ENCODE measurements at places on chromosomes 5 and 9.
A peak's percentile ranks its signal among the peaks of the same experiment; 100 is the strongest.

- peak; percentile 56 for DNase-seq
These were observed 208.0 kb downstream of the SGCD start for GRCh38 chr5:156534906-156535485.

- no peak for DNase-seq
These were observed 105.5 kb downstream of the PDE6A start for GRCh38 chr5:149838881-149839739.

DNA sequence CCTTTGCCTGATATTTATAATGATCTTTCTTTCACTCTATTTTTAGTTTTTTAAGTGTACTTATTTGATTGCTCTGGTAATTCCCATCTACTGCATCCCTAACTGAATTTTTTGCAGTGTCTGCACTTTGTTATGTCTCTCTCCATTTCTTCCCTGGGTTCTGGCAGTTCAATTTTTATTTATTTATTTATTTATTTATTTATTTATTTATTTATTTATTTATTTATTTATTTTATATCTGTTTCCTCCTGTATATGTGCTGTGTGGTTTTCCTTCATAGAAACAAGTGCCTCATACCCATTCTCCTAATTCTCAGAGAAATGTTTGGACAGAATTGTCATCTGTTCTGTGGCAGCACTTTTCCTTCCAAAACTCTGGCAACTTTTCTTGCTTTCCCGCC is 2370.8 kb upstream of the WWC1 start:
- DNase-seq = no peak

DNA sequence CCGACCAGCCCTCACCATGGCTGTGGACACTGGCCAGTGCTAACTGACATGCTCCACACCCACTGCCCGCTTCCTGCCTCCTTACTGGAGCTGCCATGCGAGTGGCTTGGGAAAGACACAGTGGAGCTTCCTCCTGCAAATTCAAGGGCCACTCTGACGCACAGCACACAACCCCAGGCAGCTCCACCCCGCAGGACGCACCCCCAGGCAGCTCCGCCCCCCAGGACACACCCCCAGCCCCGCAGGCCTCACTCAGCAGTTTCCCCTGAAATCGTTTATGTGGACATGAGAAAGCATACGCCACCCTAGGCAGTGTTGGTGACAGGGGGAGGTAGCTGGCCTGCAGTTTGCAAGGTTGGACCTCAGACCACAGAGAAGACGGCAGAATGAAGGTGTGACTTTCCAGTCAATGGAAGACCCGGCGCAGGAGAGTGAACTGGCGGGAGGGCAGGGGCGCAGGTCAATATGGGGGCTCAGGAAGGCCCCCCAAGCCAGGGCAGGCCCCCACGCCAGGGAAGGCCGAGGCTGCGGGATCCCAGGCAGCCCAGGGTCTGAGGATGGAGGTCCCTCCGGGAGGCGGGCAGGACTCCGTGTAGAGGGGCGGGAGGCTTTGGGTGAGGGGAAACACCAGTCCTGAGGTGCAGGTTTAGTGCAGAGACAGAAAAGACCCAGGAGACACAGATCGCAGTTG is 21.6 kb downstream of the LPCAT1 start:
- no peak for DNase-seq

- DNase-seq = no peak
These were observed 69.7 kb downstream of the ARHGAP26 start for GRCh38 chr5:142839711-142840346.

DNA sequence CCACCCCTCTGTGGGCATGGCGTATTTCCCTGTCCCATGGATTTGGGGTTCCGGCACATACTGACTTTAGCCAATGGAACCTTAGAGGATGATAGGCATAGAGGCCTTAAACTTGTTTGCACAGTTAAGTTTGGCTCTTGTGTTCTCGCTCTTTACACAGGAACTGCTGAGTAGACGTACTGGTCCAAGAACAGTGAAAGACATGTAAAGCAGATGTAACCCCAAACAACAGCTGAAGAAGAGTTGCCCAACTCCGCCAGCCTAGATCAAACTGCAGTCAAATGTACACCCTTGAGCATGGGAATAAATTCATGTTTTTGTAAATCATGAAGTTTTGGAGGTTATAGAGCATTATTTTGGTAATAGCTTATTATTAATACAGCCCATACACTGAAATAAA is 260.0 kb upstream of the NREP start:
- DNase-seq = no peak

DNA sequence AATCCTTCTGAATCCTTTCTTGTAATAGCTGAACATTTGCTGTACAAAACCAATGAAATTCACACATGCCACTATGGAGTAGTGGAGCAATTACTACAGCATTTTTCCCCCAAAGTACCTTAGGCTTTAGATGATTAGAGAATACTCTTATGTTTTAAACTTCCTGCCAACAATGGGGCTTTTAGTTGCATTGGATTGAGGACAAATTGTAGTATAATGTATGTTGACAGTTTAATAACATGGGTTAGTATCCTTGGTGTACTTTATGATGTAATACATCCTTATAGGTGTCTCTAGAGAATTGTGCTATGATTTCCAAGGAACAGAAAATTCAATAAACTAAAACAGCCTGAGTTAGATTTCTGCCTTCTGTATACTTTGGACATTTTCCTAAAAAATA is 422.7 kb upstream of the GRAMD2B start:
- DNase-seq = no peak

DNA sequence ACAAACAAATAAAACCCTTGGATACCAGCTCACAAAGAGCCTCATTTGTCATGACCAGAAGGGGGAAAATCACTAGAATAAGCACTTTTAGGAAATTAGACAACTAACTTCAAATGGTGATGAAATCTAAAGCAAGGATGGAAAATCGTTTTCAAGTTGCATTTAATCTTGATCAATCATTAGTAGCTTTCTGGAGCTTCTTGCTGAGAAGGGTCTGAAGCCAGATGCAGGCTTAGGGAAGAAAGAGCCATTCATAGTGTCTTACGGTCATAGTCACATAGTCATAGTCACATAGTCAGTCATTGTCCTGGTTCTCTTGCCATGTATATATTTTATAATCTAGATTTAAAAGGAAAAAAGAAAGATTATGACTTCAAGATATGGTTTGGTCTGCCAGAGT is 610.5 kb downstream of the ACTL7B start:
- no peak for DNase-seq

- DNase-seq = no peak
These were observed 25.4 kb upstream of the NKD2 start for GRCh38 chr5:983238-983524.

Measured in forelimb muscle (tissue), 1 donor.